Activated CD4-positive, alpha-beta T cell treated with anti-CD3 and anti-CD28 coated beads, Interleukin-10, Interleukin-2, amounts not matched to agents 100 ng/mL and 50 ng/mL, durations not matched to agents 16 hours and 8 hours (primary cell): ENCODE measurements at places on chromosomes 1 and 21.
A peak's percentile ranks its signal among the peaks of the same experiment; 100 is the strongest.

- no peak for DNase-seq
Measured at GRCh38 chr1:59638231-59638711, 176.5 kb upstream of the HOOK1 start.

DNA sequence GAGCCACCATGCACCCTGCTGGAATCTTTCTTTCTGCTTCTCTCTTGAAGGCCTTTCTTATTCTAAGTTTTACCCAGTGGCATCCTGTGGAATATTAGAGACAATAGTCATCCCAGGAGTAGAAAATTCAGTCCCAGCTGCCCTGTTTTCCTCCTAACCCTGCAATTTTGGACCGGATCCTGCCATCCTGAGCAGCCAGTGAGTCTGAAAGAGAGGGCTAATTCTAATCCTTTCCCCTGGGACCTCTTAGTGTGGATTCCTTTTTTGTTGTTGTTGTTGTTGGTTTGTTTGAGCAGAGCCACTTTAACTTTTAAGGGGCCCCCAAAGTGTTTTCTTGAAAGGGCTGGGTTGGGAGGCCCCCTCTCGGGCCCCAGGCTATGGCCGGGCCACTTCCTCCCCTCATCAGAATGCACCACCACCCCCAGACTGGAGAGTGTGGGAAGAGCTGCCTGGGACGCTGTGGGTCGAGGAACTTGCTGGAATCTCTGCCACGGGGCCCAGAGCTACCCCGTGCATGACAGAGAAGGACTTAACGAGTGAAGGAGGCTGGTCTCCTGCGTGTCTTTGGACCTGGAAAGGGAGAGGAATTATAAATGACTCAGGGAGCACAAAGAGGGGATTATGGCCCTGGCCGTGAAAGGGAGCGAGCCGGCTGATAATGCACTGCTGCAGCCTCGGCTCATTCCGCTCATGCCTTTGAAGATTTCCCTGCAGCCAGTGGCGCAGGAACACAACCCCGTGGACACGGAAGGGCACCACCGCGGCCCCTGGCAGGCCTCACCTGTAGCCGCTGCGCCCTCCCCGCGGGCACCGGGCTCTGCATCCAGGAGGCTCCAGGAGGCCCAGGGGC, 81.0 kb upstream of the AKT3 start:
- no peak for DNase-seq

DNA sequence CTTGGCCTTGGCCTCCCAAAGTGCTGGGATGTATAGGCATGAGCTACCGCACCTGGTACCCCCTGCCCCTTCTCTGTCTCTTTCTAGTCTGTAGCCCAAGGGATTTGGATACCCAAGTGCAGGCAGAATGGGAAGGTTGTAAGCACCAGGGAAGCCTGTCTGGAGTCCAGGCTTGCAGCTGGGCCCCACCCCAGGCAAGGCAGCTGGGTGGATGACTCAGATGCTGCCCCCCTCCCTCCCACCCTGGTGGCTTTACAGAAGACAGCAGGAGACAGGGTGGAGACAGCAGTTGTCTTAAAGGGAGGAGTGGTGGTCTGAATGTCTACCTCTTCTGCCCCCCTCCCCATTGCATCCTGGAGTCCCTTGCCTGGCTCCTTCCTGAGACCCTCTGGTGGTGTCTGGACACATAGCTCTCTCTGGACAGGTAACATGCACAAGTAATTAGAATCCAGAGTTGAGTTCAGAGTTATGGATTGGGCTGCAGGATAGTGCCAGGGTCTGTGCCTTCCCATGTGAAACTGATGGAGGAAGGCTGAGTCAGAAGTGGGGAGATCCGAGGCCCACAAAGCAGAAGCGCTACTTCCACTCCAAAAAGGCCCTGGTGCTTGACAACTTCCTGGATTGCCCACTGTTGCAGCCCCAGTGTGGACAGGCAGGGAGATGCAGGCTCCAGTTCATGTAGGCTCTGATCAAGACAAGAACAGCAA, 5.1 kb downstream of the LMNA start:
- DNase-seq, result peak; percentile 50

DNA sequence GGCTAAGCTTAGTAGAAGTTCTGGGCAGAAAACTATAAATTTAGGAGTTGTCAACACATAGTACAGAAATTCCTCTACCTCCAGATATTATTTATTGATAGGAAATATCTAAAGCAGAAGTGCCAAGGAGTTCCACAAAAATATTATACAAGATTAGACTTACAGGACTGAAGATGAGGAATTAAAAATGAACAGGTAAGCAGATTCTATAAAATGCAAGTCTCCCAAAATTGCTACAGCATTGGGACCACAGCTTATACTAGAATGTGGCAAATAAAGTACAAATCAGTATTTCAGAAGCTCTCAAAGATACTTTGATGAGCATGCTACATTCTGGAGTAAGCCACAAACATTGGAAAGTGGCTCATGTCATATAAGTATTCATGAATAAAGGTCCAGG, 50.1 kb upstream of the CACYBP start:
- DNase-seq, result no peak

DNA sequence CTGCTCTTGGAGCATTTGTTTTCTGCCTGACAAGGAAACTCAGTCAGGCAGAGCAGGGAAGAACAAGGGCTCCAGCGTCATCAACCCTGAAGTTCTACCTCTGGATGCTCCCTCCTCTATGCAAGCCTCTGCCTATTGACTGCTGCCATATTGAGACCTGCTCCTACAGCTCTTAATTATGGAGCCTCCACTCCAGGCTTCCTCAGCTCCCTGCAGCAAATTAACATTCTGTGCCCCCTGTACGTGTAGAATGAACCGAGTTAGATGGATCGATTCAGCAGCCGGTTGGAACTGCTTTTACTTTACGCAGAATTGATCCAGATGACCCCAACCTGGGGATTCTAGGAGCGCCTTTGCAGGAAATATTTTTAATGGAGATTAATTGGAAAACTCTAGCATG, 68.7 kb downstream of the KIRREL1 start:
- no peak for DNase-seq

- peak; percentile 37 for DNase-seq
Measured at GRCh38 chr1:58584082-58584895, 7.2 kb upstream of the TACSTD2 start.
